Small intestine (tissue), 16 donors: ENCODE measurements at places on chromosomes 1 and 21. TPM values are rescaled to one million over a fixed set of nuclear protein-coding genes. Genes with fewer than 3 reads are reported as not detected.

- DNase-seq = peak; percentile 30
Measured at GRCh38 chr1:184050636-184051035, 894 bp upstream of the TSEN15 start.

GRCh38 chr1:160061369-160062229 lies 8.4 kb downstream of the KCNJ10 start:
- DNase-seq = no peak

GRCh38 chr1:60930130-60930529 lies 152.2 kb upstream of the NFIA start:
- DNase-seq = no peak

DNA sequence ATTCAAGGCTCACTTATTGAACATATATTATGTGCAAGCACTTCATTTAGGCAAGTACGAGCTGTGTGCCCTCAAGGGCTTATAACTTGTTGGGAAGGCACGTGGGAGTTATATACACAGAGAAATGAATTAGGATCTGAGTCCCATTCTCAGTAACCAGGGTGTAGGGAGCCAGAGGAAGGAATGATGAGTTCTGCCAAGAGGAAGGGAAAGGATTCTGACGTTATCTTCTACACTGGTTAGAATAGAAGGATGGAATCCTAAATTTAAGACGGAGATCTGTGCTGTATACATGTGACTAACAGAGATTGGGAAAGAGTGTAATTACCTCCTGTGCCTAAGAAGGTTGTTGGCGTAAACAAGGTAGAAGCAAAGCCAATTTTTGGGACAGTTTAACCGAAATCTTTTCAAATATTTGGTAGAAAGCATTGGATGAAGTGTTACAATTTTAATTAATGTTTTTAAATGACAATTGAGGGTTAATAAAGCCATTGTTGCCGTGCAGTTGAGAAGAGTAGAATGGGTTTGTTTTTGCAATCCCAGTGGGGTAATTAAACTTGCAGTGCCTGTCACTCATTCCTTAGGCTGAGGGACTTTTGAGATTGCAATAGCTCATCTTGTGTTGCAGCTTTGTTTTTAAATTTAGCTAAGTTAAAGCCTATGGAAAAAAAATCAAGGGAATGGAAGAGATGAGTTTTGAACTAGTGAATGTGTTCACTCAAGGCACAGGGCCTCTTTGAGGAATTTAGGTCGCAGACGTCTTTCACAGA lies 177.2 kb downstream of the NFIA start:
- no peak for DNase-seq

DNA sequence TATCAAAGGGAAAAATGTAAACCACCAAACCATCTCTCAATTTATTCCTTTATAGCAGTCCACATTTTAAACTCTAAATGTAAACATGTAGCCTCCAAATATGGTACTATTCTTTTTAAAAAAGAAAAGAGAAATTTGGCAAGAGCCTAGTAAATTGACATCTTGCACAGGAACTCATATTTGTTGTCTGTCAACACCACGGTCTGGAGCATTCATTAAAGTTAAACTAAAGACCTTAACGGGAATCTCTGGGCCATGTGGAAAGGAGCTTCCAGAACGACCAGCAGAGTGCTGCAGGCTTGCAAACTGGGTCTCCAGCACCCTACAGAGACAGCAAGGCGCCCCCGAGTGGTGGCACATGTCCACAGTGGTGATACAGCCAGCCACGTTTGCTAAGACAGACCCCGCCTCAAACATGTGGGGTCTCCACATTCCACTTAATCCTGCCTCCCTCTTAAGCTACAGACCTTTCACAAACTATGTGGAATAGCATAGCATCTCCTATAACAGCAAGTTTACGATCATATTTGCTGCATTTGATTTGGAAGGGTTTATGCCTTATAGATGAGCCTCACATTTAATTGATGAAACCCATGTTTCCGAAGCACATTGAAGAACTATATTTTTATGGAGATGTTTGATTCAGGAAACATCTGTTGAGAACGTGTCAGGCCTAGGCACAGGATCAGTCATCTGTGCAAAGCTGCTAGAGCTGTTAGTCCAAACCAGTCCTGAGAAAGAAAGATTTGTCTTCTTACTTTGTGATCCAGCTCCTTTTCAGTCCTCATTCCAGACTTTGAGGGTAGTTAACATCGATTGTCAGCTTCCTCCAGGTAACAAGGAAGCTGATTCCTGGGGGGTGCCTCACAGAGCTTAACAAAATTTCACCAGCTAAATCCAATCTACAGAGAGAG lies 96.4 kb upstream of the BACE2 start:
- no peak for DNase-seq

DNA sequence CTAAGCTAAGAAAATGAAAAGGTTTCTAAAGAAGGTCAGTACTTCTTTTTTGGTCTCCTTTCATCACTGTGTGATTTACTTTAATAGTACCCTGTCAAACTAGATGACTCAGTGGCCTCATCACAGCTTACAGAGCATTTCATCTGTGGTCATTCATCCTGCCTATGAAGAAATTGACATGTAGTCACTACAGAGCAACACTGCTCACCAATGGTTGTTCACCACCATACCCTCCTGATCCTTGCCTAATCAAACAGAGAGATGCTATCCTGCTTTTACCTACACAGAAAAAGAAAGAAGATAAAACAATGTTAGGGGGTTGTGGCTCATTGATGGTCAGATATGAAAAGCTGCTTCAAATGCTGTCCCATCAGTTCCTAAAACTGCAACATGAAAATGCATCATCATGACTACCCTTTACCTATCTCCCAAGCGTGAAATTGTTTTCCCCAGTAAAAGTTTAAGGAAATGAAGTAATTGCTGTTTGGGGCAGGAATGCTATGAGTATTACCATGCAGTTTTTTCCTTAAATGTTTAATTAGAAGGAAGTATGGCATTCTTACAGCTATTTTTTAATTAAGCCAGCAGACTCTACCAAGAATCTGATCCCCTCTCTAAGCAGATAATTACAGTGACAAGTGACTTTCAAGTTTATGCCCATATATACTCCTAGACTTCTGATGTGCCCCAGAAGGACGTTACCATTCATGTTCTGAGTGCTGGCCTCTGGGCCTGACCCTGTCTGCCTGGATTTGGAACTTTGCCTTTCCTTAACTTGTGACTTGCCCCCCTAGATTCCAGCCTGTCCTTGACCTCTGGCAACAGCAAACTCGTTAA lies 46.1 kb upstream of the FBXO28 start:
- DNase-seq = no peak

GRCh38 chr1:109255678-109256077 lies 6.3 kb downstream of the CELSR2 start:
- no peak for DNase-seq

GRCh38 chr1:113534130-113534817 lies 144.0 kb downstream of the MAGI3 start:
- DNase-seq = no peak

DNA sequence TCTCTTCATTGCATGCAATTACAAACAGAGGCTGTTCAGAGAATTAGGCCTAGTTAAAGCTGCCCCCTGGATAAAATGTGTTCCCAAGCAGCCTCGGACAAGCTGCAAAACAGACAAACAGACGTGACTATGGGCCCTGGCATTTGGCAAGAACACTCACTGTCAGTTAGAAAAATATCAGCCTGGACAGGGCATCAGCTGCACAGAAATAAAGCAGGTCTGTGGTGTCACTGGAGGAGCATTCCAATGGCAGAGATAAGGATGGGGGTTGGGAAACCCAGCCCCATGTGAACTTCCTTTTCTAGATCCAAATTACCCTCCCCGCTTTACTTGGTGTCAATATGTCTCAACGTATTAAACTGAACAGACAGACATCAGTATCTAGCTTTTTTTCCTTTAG lies 177.1 kb downstream of the GPATCH2 start:
- no peak for DNase-seq

DNA sequence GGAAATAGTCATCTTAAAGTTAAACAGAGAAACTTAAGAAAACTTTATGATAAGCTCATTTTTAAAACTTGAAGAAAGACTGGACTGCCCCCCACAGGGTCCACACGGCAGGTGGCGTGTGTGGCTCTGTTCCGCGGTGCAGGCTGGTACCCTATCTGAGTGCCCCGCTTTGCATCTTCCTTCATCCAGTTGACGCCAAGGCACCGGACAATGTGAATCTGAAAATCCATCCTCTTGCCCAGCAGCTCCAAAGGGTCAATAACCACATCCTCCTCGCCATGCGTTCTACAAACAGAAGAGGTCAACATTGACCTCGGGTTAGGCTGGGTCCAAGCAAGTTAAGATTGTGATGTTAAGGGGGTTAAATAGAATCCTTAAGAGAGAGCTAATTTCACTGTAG lies 54.5 kb downstream of the SCCPDH start:
- DNase-seq = no peak

DNA sequence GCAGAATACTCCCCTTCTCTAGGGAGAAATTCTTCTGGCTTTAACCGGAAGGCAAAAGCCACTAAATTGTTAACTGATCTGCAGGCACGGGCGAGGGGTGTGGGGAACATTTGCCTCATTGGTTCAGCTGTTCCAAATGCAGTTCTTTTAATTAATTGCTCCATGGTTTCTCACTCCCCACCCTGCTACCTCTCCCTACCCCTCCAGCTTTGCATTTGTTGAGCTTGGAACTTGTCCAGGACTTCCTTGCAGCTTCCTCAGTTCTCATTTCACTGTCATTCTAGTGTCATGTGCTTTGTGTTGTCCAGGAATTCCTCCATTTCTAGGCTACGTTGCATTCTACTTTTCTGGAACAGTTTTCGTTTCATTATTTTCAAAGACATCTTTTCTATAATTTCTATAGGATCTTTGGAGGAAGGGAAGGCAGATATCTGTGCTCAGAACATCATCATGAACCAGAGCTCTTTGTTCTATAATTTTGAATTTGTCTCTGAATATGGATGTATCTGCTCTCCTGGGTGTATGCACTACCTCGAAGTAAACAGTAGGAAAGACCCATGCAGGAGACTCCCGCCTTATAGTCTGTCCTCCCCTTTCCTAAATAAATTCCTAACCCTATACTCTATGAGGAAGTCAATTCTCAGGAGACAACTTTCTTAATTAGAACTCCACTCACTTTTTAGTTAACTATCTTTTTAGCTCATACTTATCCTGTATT lies 132.4 kb upstream of the LMO4 start:
- DNase-seq = no peak

DNA sequence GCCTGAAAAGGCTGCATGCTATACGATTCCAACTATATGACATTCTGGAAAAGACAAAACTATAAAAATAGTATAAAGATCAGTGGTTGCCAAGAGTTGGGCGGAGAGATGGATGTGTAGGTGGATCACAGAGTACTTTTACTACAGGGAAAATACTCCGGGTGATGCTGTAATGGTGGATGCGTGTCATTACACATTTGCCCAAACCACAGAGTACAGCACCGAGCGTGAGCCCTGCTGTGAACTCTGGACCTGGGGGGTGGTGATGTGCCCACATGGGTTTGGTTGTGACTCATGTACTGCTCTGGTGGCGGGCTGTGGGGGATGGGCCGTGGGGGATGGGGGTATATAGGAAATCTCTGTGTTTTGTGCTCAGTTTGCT lies 162.7 kb upstream of the COL6A1 start:
- peak; percentile 28 for DNase-seq

DNA sequence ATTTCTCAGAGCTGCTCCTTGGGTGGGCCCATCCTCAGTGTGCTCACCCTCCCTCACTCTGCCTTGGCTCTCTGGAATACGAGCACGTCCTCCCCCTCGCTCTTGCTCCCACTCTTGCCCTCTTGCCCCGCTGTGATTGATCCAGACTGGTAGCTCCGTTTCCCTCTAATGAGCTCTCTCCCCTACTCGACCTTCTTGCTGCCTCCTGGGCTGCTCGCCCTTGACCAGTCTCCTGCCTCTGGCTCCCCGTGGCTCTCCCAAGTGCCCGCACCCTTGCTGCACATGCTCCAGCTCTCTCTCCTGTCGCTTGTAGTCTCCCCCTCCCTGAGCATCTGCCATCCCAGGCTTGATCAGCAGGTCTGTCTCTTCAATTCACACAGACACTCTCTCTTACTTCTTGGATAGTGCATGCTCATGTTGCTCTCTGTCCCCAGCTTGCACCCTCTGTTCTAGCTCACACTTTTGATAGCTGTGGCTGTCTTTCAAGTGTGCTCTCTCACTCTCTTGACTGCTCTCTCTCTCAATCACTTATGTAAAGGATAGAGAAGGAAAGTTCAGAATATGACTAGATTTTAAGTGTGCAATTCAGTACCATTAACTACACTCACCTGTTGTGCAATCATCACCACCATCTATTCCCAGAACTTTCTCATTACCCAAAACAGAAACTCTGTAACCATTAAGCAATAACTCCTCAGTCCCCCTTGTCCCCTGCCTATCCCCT lies 51.1 kb downstream of the PHC2 start:
- DNase-seq = no peak

- DNase-seq = no peak
Measured at GRCh38 chr1:33186936-33187335, 5.1 kb upstream of the TRIM62 start.

- peak; percentile 31 for DNase-seq
Measured at GRCh38 chr1:198678901-198679329, 40.1 kb downstream of the PTPRC start.

GRCh38 chr1:55816456-55817426 lies 601.6 kb upstream of the USP24 start:
- DNase-seq = no peak

DNA sequence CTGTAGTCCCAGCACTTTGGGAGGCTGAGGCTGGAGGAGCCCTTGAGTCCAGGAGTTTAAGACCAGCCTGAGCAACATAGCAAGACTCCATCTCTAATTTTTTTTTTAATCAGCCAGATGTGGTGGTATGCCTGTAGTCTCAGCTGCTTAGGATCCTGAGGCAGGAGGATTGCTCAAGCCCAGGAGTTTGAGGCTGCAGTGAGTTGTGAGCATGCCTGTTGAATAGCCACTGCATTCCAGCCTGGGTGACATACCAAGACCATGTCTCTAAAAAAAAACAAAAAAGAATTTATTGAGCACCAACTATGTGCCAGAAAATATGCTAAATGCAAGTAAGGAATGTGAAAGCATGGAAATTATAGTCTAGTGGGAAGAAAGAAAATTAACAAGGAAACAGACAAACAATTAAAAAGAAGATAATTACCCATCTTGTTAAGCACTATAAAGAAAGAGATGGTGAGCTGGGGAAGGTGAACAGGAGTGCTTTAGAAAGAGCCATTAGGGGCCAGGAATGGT lies 104.0 kb upstream of the ZNF678 start:
- no peak for DNase-seq

DNA sequence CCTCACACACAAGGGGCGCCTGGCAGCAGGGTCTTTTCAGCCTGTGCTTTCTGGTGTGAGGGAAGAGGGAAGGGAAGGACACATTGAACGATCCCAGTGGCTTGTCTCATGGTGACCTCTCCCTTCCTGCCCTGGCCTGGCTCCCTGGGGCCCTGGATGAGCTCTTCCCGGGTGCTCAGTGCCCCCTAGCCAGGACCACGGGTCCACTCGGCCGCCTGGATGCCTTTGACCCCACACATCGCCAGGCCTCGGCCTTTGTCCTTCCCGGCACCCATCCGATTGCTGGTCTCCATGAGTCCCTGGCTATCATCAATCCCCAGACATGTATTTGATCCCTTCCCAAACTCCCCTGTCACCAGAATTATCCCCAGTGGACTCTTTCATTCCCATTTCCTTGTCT lies 6.0 kb upstream of the TFF3 start:
- DNase-seq = no peak

- DNase-seq = no peak
Measured at GRCh38 chr1:167249702-167250101, 29.0 kb downstream of the POU2F1 start.

- DNase-seq = peak; percentile 20
Measured at GRCh38 chr1:168835791-168836190, 106.8 kb upstream of the DPT start.

The XCL2 gene
- 0.42 TPM for polyA plus RNA-seq

The WNT2B gene
- 3.6 TPM for polyA plus RNA-seq

The SPRR2A gene
- polyA plus RNA-seq = 0.67 TPM

The MROH9 gene
- not detected for polyA plus RNA-seq

The SELENBP1 gene
- polyA plus RNA-seq = 88.8 TPM

The RBBP5 gene
- 6.3 TPM for polyA plus RNA-seq

The BTBD19 gene
- polyA plus RNA-seq = 14.7 TPM
